ENCODE measurements at places on chromosomes 3 and 15.

DNA sequence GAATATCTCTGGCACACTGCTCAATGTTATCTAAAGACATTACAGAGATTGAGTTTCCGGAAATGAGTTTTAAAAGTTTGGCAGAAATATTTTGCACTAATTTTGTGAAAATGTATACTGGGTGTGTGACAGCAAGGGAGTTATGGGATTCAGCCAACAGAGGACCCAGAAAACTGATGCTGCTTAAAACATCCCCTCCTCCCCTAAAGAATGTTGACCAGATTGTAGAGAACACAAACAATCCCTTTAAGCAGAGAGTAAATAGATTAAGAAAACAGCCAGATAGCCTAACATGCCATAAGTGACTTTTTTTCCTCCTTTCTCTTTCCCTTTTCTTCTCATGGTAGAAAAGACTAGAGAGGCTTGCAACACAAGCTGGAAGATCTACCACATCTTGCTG, 928.0 kb upstream of the ALCAM start:
- DNase-seq: no peak

DNA sequence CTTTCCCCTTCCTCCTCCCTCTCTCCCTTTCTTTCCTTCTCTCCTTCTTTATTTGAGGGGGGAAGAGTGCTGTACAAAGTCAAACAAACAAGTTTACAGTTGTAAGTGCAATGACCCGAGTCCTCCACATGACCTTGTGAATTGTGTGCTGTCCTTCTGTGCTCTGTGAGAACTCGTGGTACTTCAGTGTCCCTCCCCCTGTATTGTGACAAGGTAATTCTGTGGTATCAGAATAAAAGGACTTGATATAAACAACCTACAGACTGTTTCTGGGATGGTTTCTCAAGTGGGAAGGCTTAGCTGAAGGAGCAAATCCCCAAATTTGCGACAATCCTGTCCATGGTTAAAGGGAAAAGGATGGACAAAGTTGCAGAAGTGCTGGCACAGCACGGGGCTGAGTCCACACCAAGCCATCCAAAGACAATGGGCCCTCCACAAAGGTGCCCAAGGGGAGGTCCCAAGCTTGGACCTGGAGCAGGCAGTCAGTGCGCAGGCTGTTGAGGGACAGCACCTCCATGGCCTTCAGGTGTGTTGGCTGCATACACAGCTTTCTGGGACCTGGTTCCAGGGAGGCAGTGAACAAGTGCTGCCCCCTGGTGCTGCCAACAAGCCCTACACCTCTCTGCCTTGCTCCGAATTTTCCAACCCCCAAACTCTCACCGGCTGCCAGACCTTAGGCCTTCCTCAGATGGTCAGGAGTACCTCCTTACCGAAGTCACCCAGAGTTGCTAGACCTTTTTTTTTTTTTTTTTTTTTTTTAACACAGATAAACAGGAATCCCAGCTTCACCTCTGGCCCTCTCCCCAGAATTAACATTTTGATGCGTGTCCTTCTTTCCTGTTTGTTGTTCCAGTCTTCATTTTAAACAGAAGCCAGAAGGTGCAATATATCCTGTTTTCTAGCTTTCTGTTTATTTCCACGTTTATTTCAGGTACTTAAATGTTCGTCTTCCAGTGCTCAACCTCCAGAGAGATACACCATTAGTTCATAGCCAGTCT, 2.6 kb upstream of the APEH start:
- peak; percentile 90 for DNase-seq

- DNase-seq: no peak
Measured at GRCh38 chr15:89674526-89674925, 4.6 kb downstream of the PLIN1 start.

DNA sequence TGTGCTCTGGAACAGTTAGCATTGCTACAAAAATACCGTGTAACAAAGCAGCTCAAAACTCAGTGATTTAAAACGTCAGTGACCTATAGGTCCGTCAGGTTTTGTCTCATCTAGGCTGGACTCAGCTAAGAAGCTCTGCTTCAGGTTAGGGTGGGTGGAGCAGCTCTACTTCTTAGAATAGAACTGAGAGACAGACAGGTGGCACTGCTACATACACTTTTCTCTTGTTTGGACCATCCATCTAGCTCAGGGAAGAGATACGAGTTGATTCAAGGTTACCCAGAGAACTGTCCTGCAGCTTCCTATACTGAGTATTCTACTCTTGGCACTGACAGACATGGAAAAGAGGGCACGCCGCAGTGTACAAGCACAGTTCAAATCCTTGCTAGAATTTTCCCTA, 456.1 kb downstream of the IGSF11 start:
- no peak for DNase-seq

DNA sequence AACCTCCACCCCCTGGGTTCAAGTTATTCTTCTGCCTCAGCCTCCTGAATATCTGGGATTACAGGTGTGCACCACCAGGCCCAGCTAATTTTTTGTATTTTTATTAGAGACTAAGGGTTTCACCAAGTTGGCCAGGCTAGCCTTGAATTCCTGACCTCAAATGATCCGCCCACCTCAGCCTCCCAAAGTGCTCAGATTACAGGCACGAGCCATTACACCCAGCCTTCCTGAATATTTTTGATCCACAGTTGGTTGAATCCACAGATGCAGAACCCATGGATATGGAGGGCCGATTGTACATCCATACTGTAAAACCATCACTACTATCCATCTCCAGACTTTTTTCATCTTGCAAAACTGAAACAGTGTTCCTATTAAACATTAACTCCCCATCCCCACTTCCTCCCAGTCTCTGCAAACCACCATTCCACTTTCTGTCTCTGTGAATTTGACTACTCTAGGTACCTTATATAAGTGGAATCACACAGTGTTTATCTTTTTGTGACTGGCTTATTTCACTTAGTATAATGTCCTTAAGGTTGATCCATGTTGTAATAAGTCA, 8.2 kb upstream of the TMEM62 start:
- DNase-seq: no peak

- no peak for DNase-seq
Measured at GRCh38 chr15:27427276-27427675, 456.3 kb downstream of the GABRG3 start.
